Esophagus mucosa (tissue), 1 donor: ENCODE measurements at places on chromosomes 2 and 18.

DNA sequence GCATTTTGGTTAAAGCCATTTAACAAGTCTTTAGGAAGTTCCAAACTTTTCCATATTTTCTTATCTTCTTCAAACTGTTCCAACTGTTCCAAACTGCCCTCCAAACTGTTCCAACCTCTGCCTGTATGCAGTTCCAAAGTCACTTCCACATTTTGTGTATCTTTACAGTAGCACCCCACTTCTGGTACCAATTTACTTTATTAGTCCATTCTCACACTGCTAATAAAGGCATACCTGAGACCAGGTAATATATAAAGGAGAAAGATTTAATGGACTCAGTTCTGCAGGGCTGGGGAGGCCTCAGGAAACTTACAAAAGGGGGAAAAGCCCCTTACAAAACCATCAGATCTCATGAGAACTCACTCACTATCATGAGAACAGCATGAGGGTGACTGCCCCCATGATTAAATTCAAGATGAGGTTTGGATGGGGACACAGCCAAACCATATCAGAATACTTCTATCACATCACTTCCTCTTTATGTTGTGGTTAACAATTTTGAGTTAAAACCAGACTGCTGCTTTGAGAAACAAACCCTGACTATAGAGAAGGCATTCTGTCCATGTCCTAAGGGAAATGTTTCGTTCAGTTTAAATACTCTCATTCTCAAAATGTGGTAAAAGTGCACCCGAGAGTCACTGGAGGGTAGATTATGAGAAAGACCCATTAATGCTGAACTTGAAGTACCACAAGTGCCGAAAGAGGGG lies 11.0 kb downstream of the IL18R1 start:
- no peak for ATAC-seq

DNA sequence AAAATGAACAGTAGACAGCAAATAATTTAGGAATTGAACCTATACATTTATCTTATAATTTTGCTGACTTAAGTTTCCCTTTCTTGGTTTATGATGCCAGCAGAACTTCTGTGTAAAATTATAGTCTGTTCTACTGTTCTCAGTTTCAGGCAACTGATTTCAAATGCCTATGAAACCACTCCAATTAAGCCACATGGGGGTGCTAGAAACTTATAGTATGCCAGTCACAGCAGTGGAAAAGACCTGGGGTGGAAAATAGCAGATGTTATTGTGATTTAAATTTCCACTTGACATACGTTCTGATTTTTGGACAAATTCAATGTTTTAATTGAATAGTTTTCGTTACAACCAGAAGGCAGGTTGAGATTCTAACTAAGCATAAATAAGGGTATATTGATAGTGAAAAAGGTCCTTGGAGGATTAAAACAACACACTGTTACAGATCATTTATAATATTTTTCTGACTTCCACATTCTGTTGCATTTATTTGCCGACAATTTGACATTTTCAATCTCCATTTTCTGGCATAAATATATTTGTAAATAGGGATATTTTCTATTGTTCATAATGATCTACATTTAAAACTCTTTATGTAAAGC lies 61.4 kb downstream of the CPS1 start:
- ATAC-seq: no peak

GRCh38 chr2:190722061-190722759 lies 73.3 kb downstream of the NAB1 start:
- ATAC-seq: peak; percentile 54

- no peak for ATAC-seq
Measured at GRCh38 chr2:433216-433615, 145.3 kb upstream of the ALKAL2 start.

DNA sequence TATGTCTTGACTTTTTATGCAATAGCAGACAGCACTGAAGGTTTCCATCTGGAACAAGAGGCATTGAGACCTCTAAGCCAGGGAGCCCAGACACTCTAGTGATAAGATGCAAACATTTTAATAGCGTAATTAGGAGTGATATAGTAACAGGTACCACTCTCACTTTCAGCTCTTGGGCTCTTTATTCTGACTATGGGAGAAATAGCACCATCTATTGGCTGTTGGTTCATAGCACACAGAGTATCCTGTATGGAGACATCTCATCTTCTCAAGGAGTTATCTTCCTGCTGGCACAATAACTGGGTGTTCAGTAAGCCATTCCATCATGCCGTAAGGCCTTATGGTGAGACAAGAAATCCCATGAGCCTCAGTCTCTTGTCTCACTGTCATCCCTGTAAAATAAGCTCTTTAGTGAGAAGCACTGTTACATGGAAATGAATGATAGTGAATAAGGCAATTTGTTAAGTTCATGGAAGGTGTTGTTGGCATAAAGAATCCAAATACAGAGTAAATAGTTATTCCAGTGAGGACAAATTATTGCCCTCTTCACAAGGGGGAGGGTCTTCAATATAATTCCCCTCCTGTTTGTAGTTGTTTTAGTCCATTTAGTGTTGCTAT lies 48.3 kb downstream of the THUMPD2 start:
- ATAC-seq: peak; percentile 61

GRCh38 chr2:29187926-29188325 lies 72.7 kb downstream of the CLIP4 start:
- ATAC-seq: peak; percentile 41

- no peak for ATAC-seq
Measured at GRCh38 chr2:125125902-125126301, 1100.8 kb downstream of the CNTNAP5 start.

- ATAC-seq: no peak
Measured at GRCh38 chr2:116669782-116670181, 1144.7 kb upstream of the DDX18 start.

DNA sequence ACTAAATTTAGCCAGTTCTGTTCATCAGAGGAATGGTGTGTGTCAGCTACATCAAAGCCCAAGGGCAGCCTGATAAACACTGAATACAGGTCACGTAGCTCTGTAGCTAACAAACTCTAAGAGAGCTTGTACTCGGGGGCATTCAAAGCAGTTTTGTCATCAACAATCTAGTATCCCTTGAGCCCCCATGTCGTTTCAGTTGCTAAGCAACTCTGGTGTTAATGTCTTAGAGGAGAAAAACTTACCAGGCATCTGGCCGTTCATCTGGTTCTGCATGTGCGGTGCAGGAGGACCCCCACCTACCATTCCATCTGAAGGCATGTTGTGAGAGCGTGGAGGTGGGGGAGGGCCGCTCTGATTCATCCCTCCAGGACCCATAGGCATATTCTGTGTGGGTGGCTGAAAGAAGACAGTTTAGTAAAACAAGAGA lies 33.1 kb downstream of the SS18 start:
- ATAC-seq: no peak

- no peak for ATAC-seq
Measured at GRCh38 chr2:239178484-239178883, 222.3 kb downstream of the HDAC4 start.

DNA sequence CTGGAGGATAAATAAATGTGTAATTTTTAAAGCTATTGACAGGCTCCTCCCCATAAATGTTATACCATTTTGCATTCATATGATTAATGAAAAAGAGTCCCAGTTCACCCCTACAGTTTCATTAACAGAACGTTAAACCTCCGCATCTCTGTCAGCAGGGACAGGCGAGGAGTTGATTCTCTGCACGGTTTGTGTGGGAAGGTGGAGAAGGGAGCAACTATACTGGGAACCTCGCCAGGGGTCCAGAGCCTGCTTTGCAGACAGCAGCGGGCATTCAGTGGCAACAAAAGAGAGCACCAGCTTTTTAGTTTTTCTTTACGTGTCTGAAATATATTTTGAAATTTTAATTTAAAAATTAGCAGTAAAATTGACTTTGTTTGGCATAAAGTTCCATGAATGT lies 101.4 kb downstream of the FARSB start:
- no peak for ATAC-seq

- ATAC-seq: peak; percentile 42
Measured at GRCh38 chr18:12659904-12660605, 2.1 kb upstream of the SPIRE1 start.

- no peak for ATAC-seq
Measured at GRCh38 chr2:206520450-206520849, 77.1 kb downstream of the ADAM23 start.

DNA sequence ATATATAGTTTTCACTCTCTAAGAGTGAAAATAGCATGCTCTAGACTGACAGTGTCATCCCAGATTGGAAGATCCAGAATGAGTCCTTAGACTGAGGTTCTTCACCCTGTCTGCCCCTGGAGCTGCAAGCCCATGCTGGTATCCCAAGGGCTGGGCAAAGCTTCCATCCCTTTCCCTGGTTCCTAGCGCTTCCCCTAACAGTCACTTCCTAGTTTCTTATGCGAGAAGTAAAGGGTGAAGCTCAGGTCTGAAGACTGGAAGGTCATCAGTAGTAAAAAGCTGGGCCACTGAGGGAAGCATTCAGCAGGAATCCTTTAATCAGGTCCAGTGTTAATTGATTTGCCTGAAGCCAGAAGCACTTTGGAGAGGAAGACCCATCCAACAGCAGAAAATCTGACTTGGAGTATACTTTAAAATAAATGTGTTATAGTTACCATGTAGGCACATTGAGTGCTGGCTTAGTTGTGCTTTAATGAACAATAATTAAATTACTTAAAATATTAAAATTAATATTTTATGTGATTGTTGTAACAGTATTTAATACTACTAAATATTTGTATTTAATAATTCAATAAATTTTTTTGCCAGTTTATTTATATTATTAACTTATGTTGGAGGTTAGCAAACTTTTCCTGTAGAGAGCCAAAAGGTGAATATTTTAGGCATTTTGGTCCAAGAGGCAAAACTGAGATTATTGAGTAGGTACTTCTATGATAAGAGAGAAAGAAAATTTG lies 237.9 kb downstream of the FHOD3 start:
- no peak for ATAC-seq
